GM23248 (cell line): ENCODE measurements at places on chromosomes 4 and X. TPM values are rescaled to one million over a fixed set of nuclear protein-coding genes. Genes with fewer than 3 reads are reported as not detected.

GAGE12E gene
- total RNA-seq = not detected in 2 replicates

ZNF141 gene
- total RNA-seq = 6.7 and 7.6 TPM in 2 replicates

CFAP99 gene
- total RNA-seq = not detected in 2 replicates

VCX gene
- not detected in 2 replicates for total RNA-seq

FGF5 gene
- total RNA-seq = 13.4 and 15.5 TPM in 2 replicates

CT45A1 gene
- not detected in 2 replicates for total RNA-seq

MED12 gene
- total RNA-seq = 14.9 and 32.6 TPM in 2 replicates

PNMA6F gene
- total RNA-seq = not detected in 2 replicates

- DNase-seq = peak; percentile 67
Measured at GRCh38 chrX:102745857-102746584, 25.5 kb downstream of the GPRASP3 start.

DNA sequence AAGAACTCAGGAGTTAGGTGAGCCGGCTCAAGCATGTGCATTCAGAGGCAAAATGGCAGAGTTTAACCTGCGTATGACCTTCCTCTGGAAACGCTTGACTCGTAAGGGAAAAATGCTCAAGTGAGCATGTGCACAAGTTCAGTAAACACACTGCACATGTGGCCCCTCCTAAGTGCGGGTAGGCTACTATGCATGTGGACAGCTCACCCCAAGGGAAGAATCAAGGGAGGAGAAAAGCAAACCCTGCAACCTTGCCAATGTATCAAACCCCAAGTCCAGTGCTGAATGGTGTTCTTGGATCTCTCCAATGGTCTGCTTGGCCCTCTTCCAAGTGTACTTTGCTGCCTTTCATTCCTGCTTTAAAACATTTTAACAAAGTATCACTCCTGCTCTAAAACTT lies 407.1 kb downstream of the ADAM29 start:
- no peak for DNase-seq

DNA sequence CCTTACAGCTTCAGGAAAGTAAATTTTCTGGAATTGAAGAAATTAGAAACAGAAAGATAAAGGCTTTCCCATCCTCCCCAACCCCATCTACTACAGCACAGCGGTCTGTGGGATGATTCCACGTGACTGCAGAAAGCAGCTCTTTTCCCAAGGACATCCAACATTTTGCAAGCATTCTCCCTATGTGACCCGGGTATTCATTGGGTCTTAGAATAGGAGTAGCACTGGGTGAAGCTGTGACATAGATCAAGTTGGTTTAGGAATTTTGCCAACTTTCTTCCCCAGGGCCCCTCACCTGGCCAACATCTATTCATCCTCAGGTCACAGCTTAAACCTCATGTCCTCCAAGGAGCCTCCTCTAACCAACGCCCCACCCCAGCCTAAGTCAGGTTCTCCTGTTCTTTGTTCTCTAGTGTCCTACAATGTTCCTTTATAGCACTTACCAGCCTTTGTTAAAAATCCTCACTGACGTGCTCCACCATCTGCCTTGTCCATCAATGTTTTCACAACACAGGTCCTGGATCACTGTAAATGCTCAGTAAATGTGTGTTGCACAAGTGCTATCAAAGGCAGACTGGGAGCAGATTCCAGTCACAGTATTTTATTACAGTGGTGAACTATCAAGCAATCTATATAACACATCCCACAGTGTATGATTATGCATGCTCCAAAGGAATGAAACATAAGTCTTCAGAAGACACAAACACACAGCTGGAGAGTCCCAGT lies 80.9 kb upstream of the MTM1 start:
- no peak for DNase-seq

- no peak for DNase-seq
Measured at GRCh38 chr4:159273141-159273438, 170.2 kb downstream of the RAPGEF2 start.

DNA sequence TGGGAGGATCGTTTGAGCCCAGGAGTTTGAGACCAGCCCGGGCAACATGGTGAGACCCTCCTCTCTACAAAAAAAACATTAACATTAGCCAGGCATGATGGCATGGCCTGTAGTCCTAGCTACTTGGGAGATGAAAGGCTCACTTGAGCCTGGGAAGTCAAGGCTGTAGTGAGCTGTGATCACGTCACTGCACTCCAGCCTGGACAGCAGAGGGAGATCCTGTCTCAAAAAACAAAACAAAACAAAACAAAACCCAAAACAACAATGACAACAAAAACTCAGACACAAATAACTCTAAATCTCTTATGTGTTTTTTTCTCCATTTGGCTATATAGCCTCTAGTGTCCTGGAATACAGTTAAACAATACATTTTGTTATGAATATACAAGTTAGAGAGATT lies 127.3 kb upstream of the STK26 start:
- no peak for DNase-seq

DNA sequence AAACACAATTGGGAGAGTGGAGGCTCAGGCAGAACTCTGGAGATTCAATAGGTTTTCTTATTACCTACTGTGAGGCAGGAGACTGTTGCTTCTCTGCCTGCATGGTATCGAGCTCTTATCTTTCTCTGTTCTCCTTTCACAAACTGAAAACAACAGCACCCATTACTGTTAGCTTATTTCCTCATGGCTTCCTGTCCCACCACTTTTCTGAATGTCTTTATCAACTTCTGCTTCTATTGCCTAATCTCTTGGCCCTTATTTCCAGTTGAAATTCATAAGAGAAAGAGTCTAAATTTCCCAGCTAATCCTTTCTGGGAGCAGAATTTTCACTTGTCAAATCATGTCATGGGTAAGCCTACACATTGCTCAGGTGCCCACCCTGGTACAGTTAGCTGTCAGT lies 46.8 kb upstream of the NDST3 start:
- no peak for DNase-seq

- DNase-seq = no peak
Measured at GRCh38 chr4:78014889-78015886, 41.9 kb upstream of the FRAS1 start.

DNA sequence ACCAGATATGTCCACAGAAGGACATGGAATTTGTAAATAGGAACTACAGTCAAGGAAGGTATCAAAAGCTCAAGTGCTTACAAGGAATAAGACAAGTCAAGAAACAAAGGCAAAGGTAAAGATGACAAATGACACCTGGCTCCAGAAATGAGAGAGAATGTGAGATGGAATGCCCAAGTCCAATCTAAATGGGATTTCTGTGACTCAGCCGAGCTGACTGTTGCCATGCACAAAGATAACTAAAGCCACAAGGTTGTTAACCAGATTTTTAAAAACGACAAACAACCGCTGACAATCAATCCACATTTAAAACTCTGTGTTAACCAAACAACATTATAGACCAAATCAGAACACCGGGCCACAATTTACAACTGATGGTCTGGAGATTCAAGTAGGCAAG lies 1.1 kb downstream of the NFXL1 start:
- peak; percentile 60 for DNase-seq

- DNase-seq = no peak
Measured at GRCh38 chr4:144905286-144905685, 192.7 kb downstream of the ANAPC10 start.

DNA sequence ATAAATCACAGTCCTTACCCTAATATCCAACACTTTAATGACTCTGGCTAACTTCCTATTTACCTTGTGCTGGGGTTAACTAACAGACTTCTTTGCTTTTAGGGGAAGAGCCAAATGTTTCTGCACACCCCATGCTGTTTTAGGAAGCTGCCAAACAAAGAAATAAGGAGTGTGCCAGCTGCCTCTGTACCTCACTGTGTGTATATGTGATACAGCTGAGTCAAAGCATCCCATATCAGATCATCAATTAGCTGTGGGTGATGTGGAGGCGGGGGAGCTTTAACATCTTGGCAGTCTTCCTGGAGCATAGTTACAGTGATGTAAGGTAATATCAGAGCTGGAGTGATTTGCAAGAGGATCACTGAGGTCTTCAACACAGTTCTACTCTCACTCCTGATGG lies 95.4 kb downstream of the COL25A1 start:
- DNase-seq = peak; percentile 72

- DNase-seq = peak; percentile 9
Measured at GRCh38 chr4:139986689-139987501, 167.1 kb downstream of the MAML3 start.

- no peak for DNase-seq
Measured at GRCh38 chrX:65987811-65988210, 52.1 kb downstream of the VSIG4 start.

DNA sequence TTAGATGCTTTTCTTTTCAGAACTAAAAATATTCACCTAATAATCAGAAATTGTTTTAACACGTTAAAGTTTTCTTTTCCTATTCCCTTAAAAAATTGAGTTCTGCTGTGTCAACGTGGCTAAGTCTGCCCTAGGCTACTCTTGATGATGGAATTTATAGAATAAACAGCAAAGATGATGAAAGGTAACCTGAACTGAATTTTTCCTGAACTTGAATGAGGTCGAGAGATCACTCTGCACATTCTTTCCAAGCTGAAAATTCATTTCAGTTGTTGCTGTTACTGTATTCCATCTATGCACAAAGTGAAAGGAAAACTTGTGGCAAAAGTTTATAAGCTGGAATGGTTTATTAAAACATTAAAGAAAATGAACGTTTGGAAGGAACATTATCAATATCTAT lies 245.9 kb upstream of the GIMD1 start:
- peak; percentile 15 for DNase-seq

GRCh38 chr4:85498068-85498733 lies 23.3 kb downstream of the ARHGAP24 start:
- peak; percentile 86 for DNase-seq

GRCh38 chr4:11608992-11609391 lies 180.3 kb upstream of the HS3ST1 start:
- no peak for DNase-seq

DNA sequence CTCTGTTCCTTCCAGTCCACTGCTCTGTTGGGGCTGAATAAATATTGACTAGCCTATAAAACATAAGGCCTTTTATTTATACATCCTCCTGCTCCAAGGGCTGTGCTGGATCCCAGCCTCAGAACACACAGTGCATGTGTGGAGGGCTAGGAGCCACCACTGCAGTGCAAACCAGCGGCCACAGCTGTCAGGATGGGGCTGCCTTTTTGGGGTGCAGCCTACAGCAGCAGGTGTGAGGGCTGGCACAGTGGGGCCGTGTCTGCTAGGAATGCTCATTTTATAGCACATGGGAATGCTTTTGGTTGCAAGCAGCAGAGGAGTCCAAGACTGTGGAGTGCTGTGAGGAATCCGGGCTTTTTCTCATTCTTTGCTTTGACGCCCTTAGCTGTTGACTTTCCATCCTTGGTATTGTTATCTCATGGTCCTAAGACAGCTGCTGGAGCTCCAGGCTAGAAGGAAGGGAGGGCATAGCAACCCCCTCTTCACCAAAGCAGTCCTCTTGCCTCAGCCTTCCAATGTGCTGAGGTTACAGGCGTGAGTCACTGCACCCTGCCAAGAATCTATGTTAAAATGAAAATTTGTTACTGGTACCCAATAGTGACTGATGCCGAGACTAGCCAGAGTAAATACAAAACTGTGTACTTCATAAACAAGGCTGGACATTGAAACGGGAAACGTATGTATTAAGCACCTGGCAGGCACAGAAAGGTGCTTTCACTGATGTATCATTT lies 334.3 kb upstream of the GATB start:
- DNase-seq = peak; percentile 78

DNA sequence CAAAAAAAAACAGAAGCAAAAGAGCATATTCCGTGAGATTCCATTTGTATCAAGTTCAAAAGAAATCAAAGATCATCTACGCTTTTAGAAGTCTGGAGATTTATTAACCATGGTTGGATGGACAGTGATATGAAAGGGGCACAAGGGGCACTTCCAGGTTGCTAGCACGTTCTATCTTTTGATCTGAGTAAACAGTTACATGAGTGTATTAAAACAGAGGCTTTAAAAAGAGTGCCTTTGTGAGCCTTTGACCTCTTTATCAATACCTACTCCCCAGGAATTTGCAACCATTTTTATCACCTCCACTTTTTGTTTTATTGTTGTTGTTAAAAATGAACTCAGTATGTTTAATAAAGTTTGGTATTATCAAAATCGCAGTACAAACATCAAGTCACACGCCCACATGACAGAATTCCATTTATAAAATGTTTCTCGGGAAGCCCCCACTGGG lies 72.4 kb upstream of the UCP1 start:
- DNase-seq = no peak

DNA sequence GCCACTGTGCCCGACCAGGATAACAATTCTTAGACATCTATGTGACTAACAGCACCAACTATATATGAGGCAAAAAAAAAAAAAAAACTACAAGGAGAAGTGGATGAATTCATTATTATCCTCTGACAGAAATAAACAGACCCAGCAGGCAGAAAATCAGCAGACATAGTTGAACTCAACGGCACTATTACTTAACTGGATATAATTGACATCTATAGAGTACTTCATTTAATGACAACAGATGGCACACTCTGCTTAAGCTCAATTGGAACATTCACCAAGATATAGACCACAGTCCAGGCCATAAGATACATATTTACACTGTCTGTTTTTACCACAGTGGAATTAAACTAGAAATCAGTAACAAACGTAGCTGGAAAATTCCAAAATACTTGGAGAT lies 13.3 kb downstream of the CLDN22 start:
- DNase-seq = no peak

DNA sequence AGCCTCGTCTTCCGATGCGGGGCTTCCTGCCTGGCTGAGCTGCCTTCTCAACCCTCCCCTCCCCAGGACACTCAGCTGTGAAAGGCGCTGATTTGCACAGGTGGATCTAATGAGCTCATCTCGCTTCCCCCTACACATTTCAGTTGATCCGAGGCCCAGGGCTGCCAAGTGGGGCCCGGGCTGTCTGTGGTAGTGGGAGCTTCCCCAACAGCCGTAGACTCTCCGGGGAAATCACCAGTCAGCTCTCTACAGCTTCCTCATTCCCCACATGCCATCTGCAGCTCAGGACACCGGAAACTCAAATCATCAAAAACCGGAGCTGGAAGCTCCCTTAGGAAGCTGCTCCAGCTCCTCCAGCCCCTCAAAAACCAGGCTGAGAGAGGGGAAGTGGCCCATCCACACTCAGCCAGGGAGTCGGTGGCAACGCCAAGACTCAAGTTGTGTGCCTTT lies 56.2 kb downstream of the SMIM20 start:
- no peak for DNase-seq

- DNase-seq = no peak
Measured at GRCh38 chr4:128221586-128221985, 66.0 kb downstream of the PGRMC2 start.

GRCh38 chr4:139300431-139301112 lies 733 bp upstream of the NAA15 start:
- DNase-seq = peak; percentile 86

DNA sequence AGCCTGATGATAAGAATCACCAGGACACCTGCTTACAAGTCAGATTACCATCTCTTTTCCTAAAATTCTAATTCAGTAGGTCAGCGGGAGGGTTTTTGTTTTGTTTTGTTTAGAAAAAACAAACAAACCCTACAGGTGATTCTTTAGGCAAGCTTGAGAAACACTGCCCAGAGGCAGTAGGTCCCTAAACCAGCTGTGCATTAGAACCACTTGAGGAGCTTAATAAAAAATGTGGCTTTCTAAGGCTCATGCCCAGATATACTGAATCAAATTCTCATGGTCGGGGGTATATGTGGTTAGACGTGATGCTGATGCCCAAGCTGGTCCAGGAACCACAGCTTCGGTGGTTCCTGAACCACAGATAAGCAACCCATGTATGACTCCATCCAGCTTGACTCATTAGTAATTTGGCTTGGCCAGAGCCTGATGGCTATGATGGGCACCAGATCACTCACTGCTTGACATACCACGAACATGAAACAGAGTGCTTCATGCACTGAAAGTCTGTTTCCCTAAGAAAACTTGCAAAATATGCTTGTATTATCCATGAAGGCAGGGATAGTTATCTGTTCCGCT lies 338.1 kb upstream of the F9 start:
- DNase-seq = peak; percentile 46
